ENCODE measurements at places on chromosomes 6 and 20. TPM values are rescaled to one million over a fixed set of nuclear protein-coding genes. Genes with fewer than 3 reads are reported as not detected.

Gene SMLR1
- not detected for total RNA-seq

Gene IL20RA
- not detected for total RNA-seq

Gene RHAG
- total RNA-seq = not detected

Gene SYNDIG1
- 4.9 TPM for total RNA-seq

Gene DSTN
- total RNA-seq = 445 TPM

Gene HLA-DPA1
- 0.34 TPM for total RNA-seq

Gene ID4
- total RNA-seq = 3.8 TPM

Gene TFAP2C
- total RNA-seq = 1.9 TPM

Gene GINS1
- total RNA-seq = 42.6 TPM

Gene TNF
- not detected for total RNA-seq

Gene COL11A2
- total RNA-seq = 0.79 TPM

Gene C6orf52
- total RNA-seq = 16.5 TPM

Gene ZBTB46
- 6.8 TPM for total RNA-seq

Gene TFAP2D
- not detected for total RNA-seq

Gene TREM1
- total RNA-seq = not detected

Gene CDH26
- not detected for total RNA-seq

Gene VSX1
- not detected for total RNA-seq

Gene HLA-DMB
- not detected for total RNA-seq

Gene SLC32A1
- not detected for total RNA-seq
